Hypothalamus (tissue), 51 donors: ENCODE measurements at places on chromosomes 5 and 9.

DNA sequence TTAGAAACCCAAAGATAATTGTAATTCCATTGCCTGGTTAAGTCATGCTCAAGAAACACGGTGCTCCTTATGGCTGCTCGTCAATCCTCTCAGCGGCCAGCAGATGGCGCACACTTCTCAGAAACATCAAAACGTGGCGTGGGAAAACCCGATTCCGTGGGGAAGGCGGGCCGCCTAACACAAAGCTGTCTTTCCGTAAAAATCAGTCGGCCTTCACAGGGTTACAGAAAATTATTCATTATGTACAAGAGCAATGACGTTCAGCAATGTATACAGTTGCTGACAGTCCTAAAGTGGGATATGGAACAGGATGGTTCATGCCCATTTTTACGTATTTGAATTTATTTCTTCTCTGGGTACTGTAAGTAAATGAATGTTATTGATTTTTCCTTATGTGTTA, 83.5 kb downstream of the PDE4D start:
- DNase-seq, result peak; percentile 65

DNA sequence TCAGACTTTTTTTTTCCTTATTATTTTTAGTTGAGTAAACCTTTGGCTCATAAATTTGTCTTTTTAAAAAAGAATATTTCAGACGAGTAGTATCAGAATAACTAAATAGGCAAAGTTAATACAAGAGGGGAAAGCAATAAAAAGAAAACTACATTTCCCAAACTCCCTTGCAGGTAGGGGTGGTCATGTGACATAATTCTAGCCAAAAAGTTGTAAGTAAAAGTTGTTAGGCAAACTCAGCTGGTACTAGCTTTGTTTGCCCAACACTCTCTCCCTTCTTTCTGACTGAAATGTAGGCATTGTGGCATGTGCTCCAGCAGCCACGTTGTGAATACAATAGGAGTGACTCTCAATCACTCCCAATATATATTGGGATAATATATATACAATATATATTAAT, 20.9 kb downstream of the GIN1 start:
- DNase-seq, result no peak

DNA sequence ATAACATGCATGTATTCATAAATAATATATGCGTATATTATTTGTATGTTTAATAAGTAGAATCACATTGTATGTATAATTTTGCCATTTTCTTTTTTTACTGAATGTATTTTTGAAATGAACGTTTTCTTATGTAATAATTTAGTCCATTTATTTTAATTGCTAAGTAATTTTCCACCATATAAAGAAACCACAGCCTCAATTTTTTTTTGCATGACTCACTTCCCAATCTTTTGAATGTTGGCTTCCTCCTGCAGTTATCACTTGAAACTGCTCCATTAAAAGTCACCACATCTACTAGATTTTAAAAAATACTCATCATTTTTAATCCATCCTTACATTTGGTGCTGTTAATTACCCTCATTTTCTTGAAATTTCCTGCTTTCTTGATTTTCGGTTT, 363.3 kb upstream of the MEF2C start:
- DNase-seq, result no peak

GRCh38 chr5:57414857-57415256, 67.8 kb downstream of the ACTBL2 start:
- DNase-seq, result no peak

- no peak for DNase-seq
These were observed 71.9 kb downstream of the FBXW11 start for GRCh38 chr5:171934586-171934985.

- DNase-seq, result no peak
These were observed 195.2 kb upstream of the ISL1 start for GRCh38 chr5:51188001-51188591.

DNA sequence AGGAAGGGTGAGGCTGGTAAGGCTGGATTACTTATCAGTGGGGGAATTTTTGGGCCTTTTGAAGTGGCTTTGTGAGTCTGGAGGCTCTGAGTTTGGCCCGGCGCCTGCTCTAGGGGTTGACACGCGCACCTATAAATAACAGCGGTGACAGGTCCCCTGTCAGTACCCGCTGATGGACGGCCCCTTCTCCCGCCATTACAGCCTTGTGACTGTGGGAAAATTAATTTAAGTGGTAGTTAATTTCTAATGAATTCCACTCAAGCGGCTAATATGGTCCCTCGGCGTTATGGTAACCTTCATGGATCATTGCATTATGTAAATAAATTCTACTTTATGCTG, 16.5 kb downstream of the MRPL36 start:
- DNase-seq, result no peak

DNA sequence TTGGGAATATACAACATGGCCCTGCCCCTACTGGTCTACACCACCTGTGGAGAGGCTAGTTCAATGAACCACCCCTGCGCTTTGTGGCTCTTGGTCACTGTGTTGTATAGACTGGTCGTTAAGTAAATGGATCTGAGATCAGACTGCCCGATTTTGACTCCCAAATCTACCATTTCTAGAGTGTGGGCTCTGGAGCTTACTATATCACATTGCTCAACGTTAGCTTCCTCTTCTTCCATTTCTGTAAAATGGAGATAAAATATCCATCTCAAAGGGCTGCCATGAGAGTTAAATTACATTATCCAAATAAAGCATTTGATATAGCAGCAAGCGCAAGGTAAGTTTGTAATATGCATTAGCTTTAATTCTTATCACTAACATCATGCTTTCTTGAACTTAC, 52.7 kb upstream of the IFNK start:
- DNase-seq, result no peak

DNA sequence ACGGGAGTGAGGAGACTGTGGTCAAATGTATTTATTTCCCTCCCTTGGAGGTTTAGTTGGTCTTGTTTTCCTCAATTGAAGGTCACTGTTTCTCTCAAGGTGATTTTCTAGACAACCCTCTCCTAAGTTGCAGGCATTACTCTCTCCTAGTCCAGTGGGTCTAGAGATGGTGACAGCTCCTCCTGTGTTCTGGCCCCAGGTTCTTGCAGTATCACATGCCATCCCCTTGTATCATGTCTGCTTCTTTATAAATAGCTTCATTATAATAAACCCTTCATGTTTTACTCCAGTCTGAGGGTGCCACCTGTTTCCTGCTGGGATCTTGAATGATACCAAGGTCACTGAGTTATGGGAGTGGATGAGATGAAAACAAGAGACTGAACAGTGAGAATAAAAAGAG, 208.0 kb upstream of the KCNN2 start:
- no peak for DNase-seq

DNA sequence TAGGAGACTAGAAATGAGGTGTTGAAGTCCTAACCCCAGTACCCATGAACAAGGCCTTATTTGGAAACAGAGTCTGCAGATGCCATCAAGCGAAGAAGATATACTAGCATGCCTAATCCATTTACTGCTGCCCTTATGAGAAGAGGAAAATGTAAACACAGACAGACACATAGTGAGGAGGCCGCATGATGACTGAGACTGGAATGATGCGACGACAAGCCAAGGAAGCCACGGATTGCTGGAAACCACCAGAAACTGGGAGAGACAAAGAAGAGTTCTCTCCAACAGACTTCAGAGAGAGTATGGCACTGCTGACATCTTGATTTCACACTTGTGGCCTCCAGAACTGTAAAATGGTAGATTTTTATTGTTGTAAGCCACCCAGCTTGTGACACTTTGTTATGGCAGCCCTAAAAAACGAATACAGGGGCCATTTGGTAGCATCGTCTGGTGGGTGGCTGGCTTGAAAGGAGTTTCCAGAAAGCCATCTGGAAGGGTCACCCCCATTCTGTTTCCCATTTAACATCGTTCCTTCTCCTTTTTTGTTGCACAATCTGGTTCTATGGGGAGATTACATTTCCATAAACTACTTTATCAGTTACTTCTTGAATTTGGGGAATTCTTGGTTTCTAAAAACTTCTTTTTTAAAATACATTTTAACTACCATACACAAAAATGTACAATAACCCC, 193.1 kb downstream of the HSD17B3 start:
- no peak for DNase-seq

DNA sequence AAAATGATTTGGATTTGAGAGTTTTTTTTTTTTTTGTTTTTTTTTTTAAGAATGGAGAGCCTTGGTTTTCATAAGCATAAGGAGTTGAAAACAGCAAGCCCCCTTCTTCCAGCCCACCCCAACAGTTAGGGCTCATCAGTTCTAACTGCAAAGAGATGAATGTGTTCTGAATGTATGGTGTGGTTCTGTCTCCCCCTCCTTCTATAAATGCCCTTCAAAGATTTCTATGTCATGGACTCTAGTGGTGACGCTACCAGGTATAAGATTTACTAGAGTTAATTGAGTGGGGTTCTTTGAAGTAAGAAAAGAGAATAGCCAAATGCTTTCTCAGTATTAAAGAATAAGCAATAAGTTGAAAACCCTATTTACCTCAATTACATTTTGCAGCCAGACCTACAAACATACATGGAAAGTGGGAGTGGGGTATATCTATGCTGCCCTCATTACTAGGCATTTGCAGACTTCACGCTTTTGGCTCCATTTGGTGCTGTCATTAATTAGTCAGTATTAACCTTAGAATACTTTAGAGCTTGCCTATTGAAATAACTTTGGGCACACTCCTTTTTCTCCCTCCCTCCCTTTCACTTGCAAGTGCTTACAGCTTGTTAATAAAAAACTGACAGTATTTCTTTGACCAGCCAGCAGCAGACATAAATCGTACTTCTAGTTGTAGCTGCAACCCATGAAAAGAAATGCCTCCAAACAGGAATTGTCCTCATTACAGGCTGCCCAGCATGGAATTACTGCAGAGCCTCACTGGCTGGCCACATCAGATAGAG, 667.2 kb upstream of the ZNF608 start:
- DNase-seq, result no peak

DNA sequence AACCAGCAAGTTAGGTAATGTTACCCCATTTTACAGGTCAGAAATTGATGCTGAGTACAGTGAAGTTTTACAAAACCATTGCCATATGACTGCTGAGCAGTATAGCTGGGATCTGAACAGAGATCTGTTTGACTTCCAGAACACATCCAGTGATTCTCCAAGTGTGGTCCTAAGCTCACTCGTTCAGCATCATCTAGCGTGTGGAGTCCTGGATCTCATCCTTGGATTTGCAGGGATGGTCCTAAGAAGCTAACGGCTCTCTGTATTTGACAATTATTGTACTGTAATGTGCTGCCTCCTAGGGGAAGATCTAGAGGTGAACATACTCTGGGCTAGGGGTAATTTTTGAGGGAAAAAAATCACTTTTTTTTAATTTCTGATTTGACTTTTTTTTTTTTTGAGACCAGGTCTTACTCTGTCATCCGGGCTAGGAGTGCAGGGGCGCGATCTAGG, 1.4 kb downstream of the SLC26A2 start:
- no peak for DNase-seq

DNA sequence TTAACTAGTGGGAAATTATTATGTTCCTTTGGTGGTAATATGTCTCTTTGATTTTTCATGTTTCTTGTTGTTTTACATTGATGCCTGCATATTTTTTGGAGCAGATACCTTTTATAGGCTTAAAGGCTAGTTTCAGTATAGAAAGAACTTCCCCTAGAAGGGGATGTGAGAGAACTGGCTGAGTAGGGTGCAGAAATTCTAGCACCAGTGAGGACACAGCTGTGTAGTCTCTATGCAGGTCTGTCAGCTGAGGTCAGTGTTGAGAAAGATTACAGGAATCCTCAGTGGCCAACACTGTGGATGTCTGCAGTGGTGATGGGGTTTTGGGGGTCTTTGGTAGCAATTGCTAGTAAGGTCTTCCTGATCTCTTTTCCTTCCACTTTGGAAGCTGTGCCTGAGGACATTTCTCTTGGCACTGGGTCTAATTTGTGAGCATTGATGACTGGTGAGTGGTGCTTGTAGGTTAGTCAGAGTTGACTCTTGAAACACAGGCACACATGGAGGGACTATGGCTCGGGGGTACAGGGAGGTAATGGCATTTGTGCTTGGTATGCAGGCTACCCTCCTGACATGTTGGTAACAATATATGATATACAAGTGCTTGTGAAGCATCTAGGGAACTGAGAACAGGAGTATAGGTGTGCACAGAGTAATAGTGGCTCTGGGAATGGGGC, 221.4 kb downstream of the SPATA31D1 start:
- no peak for DNase-seq

- peak; percentile 51 for DNase-seq
These were observed at the start of gene EXOC3 for GRCh38 chr5:442335-443238. Gene EXOC3 (plus strand): TSS chr5:443176. CDS start chr5:446206, 3,030 bp downstream.

- DNase-seq, result no peak
These were observed 12.4 kb upstream of the MAML1 start for GRCh38 chr5:179720222-179720621.

GRCh38 chr5:75601996-75602395, 9.3 kb upstream of the ANKDD1B start:
- no peak for DNase-seq

GRCh38 chr5:154898210-154898609, 39.8 kb downstream of the CNOT8 start:
- no peak for DNase-seq

GRCh38 chr5:136526791-136527190, 161.4 kb upstream of the TRPC7 start:
- no peak for DNase-seq

GRCh38 chr5:51381761-51382474, 1.3 kb upstream of the ISL1 start:
- DNase-seq, result no peak

GRCh38 chr9:68983008-68983411, 30.9 kb downstream of the PRKACG start:
- DNase-seq, result no peak

DNA sequence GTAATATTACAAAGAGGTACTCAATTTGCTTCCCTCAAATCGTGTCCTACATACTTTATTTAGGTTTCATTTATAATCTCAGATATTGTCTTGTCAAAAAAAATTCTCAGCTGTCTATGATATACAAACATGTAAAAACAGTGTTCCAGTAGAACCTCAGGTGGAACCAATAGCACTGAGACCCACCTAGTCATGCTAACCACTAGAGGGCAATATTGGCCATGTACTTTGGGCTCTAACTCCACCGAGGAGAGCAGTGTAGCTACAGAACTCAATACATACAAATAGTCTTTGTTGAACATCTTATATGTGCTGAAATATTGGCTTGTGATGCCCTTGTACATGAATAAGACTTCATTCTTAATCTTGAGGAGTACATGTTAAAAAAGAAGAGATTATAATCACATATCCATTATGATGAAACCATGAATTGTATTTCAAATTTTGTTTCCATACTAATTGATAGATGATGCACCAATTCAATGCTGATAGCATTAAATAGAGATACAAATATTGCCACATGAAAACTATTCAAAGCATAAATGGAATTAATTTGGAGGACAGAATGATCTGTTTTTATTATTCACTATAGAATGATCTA, 71.2 kb upstream of the CNTLN start:
- DNase-seq, result no peak

- no peak for DNase-seq
These were observed 34.3 kb upstream of the ARL15 start for GRCh38 chr5:54344653-54345052.

GRCh38 chr5:39063037-39063436, 11.2 kb downstream of the RICTOR start:
- DNase-seq, result no peak

GRCh38 chr9:72834994-72835393, 117.9 kb downstream of the ALDH1A1 start:
- no peak for DNase-seq

DNA sequence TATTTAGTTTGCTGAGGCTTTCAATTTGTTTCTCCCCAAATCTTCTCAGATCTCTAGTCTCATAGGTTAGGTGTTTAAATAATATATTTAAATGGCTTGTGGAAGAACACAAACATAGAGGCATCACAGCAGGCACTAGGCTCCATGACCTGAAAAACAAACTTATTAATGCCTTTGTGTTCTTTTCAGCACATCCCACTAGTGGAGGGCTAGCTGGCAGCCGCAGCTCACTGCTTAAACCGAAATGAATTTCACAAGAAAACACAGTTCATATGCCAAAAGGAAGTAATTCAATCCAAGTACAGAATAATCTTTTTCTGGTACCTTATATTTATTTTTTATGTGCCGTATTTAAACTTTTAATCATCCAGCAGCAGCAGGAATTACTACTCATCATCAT, 382.5 kb downstream of the PLK2 start:
- DNase-seq, result no peak
